ENCODE measurements at places on chromosomes 13 and 19.

- no peak for DNase-seq
Observed at GRCh38 chr19:7619671-7620441, 9.5 kb downstream of the XAB2 start.

GRCh38 chr19:48061401-48062344 lies 17.8 kb upstream of the CABP5 start:
- DNase-seq, result no peak

- no peak for DNase-seq
Observed at GRCh38 chr13:87235621-87236020, 435.6 kb upstream of the SLITRK5 start.

DNA sequence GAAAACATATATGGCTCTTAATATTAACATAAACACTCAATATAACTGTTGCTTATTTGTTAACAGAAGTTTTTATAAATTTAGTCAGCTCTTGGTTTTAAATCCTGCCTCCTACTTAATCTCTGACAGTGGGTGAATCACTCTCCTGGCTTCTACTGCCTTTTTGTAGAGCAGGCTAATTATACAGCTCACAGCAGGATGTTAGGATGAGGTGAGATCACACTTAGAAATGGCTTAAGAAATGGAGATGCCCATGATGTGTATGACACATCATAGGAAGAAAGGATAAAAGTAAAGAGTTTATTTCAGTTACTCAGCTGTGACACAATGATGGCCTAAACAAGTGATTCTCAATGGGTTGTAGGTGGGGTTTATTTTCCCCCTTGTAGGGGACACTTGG lies 345.6 kb downstream of the SPRY2 start:
- peak; percentile 85 for DNase-seq

Measured in amniotic epithelial cell (primary cell).